ENCODE measurements at places on chromosomes 11 and 22.

DNA sequence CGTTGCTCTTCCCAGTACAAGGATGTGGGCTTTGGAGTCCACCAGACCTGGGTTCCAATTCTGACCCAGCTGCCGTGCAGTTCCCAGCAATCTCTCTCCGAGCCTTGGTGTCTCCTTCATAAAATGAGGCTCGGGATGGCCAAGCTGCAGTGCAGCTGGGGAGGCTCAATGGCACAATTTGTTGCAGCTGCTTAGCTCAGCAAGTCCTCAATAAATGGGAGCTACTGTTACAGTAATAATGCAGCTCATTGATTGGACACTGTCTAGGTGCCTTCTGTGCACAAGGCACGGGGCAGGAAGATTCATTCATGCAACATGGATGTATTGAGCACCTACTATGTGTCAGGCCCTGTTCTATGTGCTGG is 37.1 kb downstream of the SHISAL1 start:
- no peak for ATAC-seq

DNA sequence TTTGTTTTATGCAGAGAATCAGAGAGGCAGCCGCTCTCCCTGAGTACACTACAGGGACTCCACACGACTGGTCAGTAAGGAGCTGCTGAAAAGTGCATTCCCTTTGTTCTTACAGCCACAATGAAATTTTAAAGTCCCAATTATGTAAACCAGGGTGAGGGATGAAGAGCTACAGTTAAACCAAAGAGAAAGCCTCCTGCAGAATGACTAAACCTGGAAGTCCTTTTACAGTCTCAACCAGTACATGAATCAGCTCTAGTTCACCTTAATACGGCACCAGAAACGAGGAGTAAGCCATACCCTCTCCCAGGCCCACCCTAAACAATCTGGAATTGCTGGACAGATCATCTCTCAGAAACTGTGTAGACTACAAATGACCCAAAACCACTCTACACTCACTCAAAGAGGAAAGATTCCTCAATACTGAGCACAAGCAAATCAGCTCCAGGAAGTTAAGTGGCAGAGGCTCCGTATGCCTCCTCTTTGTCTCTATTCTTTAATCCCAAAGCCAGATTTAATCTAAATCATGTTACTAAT is 113.1 kb downstream of the RBFOX2 start:
- ATAC-seq = no peak

DNA sequence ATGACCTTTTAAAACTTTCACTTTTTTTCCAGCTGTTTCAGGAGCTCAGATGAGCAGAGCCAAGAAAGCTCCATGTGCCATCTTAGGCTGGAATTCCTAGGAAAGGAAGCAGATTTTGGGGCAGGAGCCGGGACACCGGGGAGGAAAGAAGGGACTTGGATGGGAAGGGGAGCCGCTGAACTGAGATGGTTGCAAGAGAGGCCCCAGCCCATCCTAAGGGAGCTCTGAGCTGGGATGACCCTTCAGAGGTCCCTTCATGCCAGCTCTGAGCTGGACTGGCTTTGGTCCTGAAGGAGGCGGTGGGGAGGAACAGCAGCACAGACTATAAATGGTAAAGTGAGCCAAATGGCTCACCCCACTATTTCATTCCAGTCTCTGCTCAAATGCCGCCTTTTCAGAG is 55.2 kb upstream of the SLC22A12 start:
- ATAC-seq = no peak

DNA sequence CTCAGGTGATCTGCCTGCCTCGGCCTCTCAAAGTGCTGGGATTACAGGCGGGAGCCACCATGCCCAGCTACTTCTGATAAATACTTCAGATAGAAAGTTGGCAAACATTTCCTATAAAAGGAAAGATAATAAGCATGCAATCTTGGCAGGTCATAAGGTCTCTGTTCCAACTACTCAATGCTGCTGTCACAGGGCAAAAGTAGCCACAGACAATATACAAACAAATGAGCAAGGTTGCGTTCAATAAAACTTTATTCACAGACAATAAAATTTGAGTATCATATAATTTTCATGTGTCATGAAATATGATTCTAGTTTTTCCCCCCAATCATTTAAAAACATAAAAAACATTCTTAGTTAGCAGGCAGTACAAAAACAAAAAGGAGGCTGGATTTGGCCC is 53.1 kb upstream of the CLNS1A start:
- ATAC-seq = no peak

Data from activated CD4-positive, CD25-positive, alpha-beta regulatory T cell treated with anti-CD3 and anti-CD28 coated beads, Interleukin-2, amount 50 U/mL, for 24 hours (primary cell).